CD8-positive, alpha-beta memory T cell (primary cell): ENCODE measurements at places on chromosomes 7 and 10. TPM values are rescaled to one million over a fixed set of nuclear protein-coding genes. Genes with fewer than 3 reads are reported as not detected.

Gene PARG
- total RNA-seq, result 37.7 TPM

DNA sequence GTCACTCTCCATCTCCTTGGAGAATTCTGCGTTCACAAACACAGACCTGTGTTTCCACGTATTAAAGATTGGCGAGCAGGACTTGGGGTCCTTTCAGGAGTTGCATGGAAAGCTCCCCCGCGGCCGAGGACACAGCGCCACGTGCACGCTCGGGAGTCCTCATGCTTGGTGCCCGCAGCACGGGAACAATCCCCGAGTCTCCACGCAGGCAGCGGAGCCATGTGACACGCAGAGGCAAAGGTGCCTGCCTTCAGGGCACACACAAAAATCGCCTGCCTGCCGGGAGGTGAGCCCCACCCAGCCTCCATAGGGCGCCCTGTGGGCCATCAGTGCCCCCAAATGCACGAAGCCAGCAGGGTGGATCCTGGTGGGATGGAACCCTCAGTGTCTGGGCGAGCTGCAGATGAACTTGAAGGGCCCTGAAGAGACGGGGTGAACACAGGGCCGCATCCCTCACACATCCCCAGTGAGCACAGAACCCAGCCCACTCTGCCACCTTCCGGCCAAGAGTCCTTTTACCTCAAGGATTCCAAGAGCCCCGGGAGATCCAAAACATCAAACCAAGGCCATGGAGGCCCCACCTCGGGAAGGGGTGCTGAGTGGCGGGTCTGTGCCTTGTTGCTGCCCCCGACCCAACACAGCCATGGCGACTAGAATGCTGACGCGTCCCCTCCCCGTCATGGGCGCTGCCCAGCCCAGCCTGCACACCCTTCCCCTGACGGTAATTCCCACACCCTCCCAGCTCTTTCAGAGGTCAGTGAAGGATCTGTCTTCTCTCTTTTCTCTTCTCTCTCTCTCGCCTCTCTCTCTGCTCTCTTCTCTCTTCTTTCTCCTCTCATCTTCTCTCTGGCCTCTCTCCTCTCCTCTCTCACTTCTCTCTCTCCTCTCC is 55.9 kb downstream of the CFAP46 start:
- H3K36me3 ChIP-seq, result no peaks in the 10 kb centered on the region
- no peaks in the 10 kb centered on the region for H3K4me1 ChIP-seq
- no peak overlapping the region for H3K27ac ChIP-seq
- no peaks in the 10 kb centered on the region for H3K27me3 ChIP-seq
- H3K4me3 ChIP-seq, result no peak overlapping the region

DNA sequence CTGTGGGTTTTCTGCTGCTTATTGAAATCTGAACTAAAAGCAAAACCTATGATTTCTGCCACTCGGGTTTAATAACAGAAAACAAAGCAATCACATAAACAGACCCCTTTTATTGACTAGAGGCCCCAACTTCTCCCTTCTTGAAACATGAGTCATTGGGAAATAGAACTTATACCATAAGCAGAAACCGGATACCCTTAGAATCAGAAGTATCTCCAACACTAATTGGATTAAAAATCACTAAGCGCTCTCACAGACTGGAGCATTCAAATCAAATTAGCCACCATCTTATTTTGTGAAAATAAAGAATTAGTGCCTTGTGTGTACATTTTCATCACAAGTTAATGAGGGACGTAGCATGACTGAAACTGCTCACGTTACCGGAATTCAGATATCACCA is 206.9 kb downstream of the WDR11 start:
- no peak overlapping the region for H3K4me3 ChIP-seq
- no peak for DNase-seq
- no peak overlapping the region for H3K27ac ChIP-seq
- no peaks in the 10 kb centered on the region for H3K36me3 ChIP-seq
- H3K4me1 ChIP-seq, result no peaks in the 10 kb centered on the region

- no peak for DNase-seq
- H3K4me1 ChIP-seq, result no peaks in the 10 kb centered on the region
- H3K27ac ChIP-seq, result no peak overlapping the region
- no peak overlapping the region for H3K4me3 ChIP-seq
- H3K27me3 ChIP-seq, result no peaks in the 10 kb centered on the region
- H3K36me3 ChIP-seq, result no peaks in the 10 kb centered on the region
These were observed 36.2 kb downstream of the RAMP3 start for GRCh38 chr7:45193828-45194227.

DNA sequence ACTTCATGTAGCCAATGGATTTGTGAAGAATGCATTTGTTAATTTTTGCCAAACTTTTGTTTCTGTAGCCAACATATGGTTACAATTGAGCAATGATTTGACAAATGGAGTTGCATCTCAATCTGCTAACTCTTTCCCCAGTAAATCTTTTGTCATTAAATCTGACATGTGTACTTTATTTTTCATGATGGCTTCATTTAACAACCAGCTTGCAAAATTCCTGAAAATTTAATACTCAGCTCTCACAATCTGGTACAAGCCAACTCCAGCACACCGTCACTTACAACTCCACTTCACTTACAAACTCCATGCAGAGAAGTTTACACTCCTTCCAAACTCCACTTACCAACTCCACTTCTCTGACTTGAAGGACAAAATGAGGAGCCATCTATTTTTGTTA is 26.5 kb upstream of the HIBADH start:
- H3K4me3 ChIP-seq, result no peak overlapping the region
- no peaks in the 10 kb centered on the region for H3K36me3 ChIP-seq
- no peak overlapping the region for H3K27ac ChIP-seq
- no peaks in the 10 kb centered on the region for H3K4me1 ChIP-seq
